ENCODE measurements at places on chromosomes 13 and 19.

GRCh38 chr19:16062789-16063188 lies 13.5 kb upstream of the TPM4 start:
- no peak for DNase-seq

GRCh38 chr19:33515921-33516320 lies 5.7 kb downstream of the PEPD start:
- no peak for DNase-seq

DNA sequence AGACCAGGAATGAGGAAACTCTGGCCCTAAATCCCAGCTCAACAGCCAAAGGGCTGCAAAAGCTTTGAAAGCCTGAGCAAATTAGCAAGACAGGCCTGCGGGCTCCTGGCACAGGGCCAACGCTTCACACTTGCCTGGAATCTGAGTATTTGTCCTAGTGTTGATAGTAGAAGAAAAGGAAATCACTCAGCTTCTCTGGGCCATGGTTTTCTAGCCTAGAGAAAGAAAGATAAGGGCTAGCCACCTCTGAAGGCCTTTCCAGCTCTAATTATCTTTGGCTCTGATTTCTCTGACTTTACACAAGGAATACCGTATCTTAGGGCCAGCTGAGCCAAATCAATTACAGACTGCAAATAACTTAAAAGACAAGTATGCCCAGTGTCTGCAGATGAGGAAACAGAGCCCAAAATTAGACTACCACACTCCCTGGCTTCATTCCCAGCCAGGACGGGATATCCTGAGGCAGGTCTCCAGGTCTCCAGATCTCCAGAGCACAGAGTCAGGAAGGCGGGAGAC lies 69.6 kb downstream of the STK24 start:
- DNase-seq: peak; percentile 20

- no peak for DNase-seq
Measured at GRCh38 chr13:34352958-34353357, 535.0 kb downstream of the RFC3 start.

GRCh38 chr19:55857149-55857548 lies 20.8 kb downstream of the NLRP4 start:
- no peak for DNase-seq

- DNase-seq: no peak
Measured at GRCh38 chr19:23002690-23003422, at the start of gene ZNF728. Gene ZNF728, minus strand, starts transcription at chr19:23003176. Its CDS starts 146 bp downstream, at chr19:23003030.

DNA sequence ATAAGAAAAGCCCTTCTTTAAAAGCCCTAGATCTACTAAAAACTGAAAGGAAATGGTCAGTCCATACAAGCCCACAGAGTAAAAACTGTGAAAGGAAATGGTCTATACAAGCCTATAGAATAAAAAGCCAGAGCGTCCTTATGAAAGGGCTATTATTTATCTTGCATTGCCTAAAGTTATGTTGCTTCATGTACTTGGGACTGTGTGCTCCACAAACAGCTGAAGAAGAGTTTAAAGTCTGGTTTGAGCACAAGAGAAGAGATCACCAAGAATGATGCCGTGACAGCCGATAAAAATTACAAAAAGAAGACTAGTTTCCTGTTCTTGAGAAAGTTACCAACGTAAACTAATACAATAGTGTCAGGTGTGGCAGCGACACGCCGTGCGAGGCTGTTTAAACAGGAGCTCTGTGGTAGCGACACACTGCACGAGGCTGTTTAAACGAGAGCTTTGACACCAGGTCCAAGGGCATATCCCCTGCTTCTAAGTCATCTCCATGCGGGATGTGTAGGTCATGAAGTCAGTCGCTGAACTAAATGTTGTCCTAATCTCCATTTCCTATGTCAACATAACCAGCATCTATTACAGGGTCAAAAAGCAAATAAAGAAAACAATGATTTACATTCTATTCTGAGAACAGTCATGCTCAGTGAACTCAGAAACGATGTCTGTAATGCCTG lies 24.9 kb downstream of the PCID2 start:
- DNase-seq: no peak

DNA sequence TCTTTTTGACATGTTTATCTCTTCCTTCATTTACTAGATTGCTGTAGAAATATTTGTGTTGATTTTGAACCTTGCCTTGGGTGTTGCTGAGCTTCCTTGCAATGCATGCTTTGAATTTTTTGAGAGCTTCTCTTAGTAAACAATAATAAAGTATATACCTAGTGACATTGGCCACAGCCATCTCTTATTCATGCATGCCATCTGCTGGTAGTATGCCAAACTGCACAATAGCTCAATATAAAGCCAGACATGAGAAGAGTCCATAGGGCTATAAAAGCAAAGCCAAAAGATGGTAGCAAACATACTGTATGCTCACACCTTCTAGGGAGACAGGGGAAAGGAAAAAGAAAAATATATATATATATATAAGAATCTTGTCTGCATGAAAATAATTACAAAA lies 18.9 kb upstream of the ZSCAN5A start:
- DNase-seq: no peak

DNA sequence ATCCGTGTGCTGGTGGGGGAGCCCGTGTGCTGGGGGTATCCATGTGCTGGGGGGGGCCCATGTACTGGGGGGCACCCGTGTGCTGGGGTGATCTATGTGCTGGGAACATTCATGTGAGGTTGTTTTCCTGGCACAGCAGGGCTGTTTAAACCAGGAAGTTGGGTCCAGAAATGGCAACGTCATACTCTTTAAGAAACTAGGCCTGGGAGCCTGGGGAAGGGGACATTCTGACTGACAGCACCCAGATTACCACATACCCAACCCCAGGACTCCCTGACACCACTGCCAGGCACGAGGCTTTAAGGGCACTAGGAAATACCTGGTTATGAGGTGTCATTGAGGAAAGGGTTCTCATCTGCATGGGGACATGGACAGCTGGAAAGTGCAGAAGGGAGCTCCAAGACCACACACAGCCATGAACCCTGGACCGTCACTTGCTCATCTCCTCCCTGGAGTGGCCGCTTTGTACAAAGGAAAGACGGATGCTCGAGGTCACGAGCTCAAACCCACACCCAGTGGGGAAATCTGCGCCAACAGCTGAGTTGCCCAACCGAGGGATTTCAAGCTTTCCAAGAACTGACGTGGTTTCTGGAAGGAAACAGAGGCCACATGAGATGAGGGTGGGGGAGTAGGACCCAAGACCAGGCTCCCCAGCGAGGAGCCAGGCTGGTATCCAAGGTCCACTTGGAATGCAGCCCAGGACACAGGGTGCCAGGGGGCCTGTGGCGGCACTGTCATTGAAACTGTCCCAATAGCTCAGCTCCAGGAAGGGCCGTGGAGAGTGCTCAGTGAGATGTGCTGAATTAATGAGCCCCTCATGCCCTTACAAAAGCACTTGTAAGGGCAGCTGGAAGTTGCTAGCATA lies 40.9 kb downstream of the RAB20 start:
- DNase-seq: no peak
